ENCODE measurements at places on chromosomes 5 and 9.
A peak's percentile ranks its signal among the peaks of the same experiment; 100 is the strongest.

DNA sequence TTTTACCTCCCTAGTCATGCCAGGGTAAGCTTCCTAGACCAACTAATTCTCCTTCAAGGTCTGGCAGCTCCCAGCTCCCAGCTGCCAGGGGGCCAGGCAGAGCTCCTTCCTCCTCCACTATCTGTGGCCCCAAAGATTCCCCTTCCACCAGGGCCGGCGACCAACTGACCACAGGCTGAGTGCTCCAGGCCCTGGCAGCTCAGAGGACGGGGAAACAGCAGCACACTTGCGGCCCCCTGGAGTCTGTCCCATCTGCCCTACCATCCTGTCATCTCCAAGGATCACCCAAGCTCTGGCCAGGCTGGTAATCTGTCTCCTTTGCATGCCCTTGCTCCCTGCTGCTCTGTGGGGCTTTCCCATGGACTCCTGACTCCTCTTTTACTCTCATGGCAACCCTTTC lies 31.2 kb upstream of the BASP1 start:
- peaks cover 11% of the 10 kb centered on the region for H3K4me1 ChIP-seq
- no peak for DNase-seq
- no peaks in the 10 kb centered on the region for H3K36me3 ChIP-seq
- no peaks in the 10 kb centered on the region for H3K27me3 ChIP-seq
- H3K4me3 ChIP-seq, result no peak overlapping the region

DNA sequence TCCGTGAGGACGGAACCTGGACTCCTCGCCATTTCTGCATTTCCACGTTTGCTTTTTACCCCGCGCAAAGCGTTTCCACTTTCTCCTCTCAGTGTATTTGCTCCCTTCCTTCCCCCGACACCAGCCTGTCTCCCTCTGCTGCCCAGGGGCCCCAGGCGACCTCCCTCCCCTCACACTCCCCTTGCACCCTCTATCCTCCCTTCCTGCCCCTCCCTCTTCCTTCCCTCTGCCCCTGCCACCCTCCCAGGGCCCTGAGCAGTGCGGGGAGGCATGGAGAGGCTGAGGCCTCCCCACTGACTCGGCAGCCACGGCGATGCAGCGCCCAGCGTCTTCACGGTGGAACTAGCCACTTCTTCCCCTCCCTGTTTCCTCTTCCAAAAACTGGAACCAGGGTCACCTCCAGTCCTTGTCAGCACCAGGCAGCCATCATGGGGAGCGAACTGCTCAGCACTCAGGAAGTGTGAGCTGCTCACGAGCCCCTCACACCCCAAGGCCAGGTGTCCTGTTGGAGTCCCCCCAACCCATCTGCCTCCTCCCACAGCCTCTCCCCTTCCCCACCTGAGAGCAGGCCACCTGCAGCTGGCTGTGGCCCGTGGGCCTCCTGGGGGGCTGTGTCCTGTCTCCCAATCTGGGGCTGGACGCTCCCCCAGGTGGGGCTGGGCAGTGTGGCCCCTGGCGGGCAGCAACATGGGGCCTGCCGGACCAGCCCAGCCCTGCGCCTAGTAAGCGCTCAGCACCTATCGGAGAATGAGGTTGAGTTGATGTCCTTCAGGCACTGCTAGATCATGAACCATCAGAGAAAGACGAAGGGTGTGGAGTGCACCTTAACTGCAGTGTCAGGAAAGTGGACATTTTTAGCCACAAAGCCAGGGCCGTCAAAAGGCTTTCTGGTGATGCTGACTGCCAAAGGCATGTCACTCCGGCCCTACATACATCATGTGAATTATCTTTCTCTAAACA lies 17.5 kb downstream of the UBE2QL1 start:
- DNase-seq, result peak; percentile 53
- peaks cover 19% of the 10 kb centered on the region for H3K4me1 ChIP-seq
- H3K27me3 ChIP-seq, result no peaks in the 10 kb centered on the region

GRCh38 chr5:147485814-147486213 lies 24.1 kb downstream of the DPYSL3 start:
- no peak overlapping the region for H3K4me3 ChIP-seq
- peak overlapping the region; percentile 64 for H3K27ac ChIP-seq
- H3K4me1 ChIP-seq, result peaks cover 55% of the 10 kb centered on the region
- no peaks in the 10 kb centered on the region for H3K27me3 ChIP-seq
- no peak for DNase-seq

- no peaks in the 10 kb centered on the region for H3K36me3 ChIP-seq
- no peaks in the 10 kb centered on the region for H3K27me3 ChIP-seq
- H3K4me3 ChIP-seq, result no peak overlapping the region
- no peaks in the 10 kb centered on the region for H3K4me1 ChIP-seq
These were observed 93.4 kb upstream of the CCDC112 start for GRCh38 chr5:115389799-115390382.

DNA sequence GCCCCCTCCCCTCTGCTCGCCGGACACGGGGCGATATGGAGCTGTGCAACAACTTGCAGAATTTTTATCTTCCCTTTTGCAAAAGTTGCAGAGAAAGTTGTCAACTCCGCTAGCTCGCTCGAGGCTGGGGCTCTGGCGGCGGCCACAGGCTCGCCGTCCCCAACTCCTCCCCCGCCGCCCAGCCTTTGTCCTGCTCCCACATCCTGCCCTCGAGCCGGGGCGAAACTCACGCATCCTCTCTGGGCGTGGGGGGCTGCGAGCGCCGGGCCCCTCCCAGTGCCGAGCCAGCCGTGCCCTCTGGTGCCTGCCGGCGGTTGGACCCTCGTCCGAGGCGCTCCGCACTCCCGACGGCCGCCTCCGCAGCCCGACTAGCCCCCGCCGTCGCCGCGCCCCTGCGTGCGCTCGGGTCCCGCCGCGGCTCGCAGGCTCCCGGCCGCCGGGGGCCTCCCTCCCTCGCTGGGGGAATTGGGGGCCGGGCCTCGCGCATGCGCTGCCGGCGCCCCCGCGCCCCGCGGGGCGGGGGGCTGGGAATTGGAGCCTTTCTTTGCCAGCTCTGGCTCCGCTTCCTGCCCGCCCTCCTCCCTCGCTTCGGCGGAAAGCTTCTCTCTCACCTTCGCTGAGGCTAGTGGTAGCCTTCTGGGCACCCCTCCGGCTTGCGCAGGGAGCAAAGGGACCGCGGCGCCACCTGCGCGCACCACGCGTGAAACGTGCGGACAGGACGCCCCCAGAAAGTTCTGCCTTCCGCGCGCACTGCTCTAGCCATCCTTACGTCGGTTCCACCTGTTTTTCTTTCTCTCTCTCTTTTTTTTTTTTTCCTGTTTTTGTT lies at the start of gene CCNJL:
CCNJL (minus strand) TSS at position 431 of the 826 bp plus-strand sequence. CDS start 641 bp downstream, outside the sequence.
- no peak for DNase-seq
- H3K27ac ChIP-seq, result no peak within 1 kb of the TSS
- H3K4me3 ChIP-seq, result peak within 1 kb of the TSS; percentile 59
- peaks cover 19% of the 10 kb centered on the region for H3K4me1 ChIP-seq
- no peaks in the 10 kb centered on the region for H3K36me3 ChIP-seq

DNA sequence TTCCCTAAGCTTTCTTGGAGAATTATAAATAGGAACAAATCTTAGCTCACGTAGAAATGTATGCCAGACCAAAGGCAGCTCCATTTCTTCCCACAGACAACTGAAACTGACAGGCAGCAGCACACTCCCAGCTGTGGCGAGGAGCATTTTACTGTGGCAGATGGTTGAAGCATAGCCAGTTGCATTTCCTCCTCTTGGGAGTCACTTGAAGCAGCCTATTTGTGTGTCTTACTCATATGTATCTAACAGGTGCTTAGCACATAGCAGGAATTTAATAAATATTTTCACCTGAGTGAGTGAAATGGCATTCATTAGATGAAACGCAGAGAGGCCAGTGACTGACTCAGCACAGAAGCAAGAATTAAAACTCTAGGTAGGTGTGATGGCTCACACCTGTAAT lies 12.3 kb upstream of the MTMR12 start:
- H3K27ac ChIP-seq, result no peak overlapping the region
- H3K4me3 ChIP-seq, result no peak overlapping the region
- H3K36me3 ChIP-seq, result no peaks in the 10 kb centered on the region
- H3K4me1 ChIP-seq, result no peaks in the 10 kb centered on the region
- no peaks in the 10 kb centered on the region for H3K27me3 ChIP-seq
- no peak for DNase-seq

- H3K36me3 ChIP-seq, result no peaks in the 10 kb centered on the region
- H3K4me3 ChIP-seq, result no peak overlapping the region
- H3K27ac ChIP-seq, result no peak overlapping the region
- H3K27me3 ChIP-seq, result no peaks in the 10 kb centered on the region
- peaks cover 4% of the 10 kb centered on the region for H3K4me1 ChIP-seq
These were observed 27.6 kb upstream of the SMIM23 start for GRCh38 chr5:171757853-171758535.

Data from sigmoid colon (tissue), 7 donors.